Tibial nerve (tissue), 4 donors: ENCODE measurements at places on chromosomes 3 and 15.
A peak's percentile ranks its signal among the peaks of the same experiment; 100 is the strongest.

- DNase-seq, result no peak
- H3K36me3 ChIP-seq, result no peaks in the 10 kb centered on the region
- no peaks in the 10 kb centered on the region for H3K4me1 ChIP-seq
- H3K4me3 ChIP-seq, result no peak overlapping the region
- H3K27ac ChIP-seq, result no peak overlapping the region
Observed at GRCh38 chr3:186492385-186492984, 51.7 kb downstream of the CRYGS start.

DNA sequence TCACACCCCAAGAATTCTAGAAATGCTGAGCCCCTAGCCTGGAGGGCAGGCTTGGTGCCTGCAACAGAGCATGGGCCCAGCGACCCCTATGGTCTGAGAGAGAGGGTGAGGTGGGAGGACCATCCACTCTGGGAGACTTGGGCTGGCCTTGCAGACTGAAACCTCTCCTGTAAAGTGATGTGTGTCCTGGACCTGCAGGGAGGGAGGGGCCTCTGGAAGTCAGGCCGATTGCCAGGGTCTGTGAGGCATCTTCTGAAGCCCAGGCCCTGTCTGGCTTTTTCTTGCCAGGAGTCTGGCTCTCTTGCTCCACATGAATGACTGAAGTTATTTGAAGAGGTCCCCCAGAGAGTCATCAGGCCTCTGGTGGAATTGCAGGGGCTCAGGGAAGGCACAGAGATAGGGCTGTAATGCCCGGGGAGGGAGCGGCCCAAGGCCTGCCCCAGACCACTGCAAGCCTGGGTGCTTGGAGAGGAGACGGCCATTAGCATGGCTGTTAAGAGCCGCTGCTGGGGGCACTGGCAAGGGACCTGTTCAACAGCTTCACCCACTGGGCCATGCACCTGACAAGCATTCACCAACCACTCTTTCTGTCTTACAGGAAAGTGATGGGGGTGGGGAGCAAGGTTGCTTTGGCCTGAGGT is 56.0 kb upstream of the CHRNA7 start:
- no peak overlapping the region for H3K4me3 ChIP-seq
- no peaks in the 10 kb centered on the region for H3K27me3 ChIP-seq

GRCh38 chr15:37016231-37016630 is 84.1 kb downstream of the MEIS2 start:
- H3K4me1 ChIP-seq, result no peaks in the 10 kb centered on the region
- peak overlapping the region; percentile 7 for H3K27ac ChIP-seq
- DNase-seq, result peak; percentile 17
- no peak overlapping the region for H3K4me3 ChIP-seq
- no peaks in the 10 kb centered on the region for H3K36me3 ChIP-seq

DNA sequence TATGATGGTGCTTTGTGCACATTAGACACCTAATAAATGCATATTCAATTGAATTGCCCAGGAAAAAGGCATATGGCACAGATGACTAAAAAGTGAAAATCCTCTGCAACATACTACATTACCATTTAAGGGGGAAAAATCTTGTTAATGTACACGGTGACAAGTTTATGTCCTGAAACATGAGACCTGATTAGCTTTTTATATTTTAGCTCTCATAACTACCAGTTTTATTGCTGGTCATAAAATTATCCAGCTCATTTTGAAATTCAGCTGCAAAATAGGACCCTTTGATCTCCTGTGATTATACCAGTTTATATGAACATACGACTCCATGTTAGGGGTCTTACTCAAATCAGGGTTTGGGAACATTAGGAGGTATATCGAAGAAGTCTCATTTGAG is 684.6 kb upstream of the CCDC54 start:
- no peak overlapping the region for H3K27ac ChIP-seq
- H3K36me3 ChIP-seq, result no peaks in the 10 kb centered on the region
- DNase-seq, result no peak
- H3K4me3 ChIP-seq, result no peak overlapping the region
- H3K27me3 ChIP-seq, result no peaks in the 10 kb centered on the region
- H3K4me1 ChIP-seq, result no peaks in the 10 kb centered on the region

GRCh38 chr3:184592371-184593219 is 31.0 kb downstream of the EPHB3 start:
- no peak for DNase-seq
- peak overlapping the region; percentile 50 for H3K27ac ChIP-seq
- peaks cover 79% of the 10 kb centered on the region for H3K4me1 ChIP-seq
- no peaks in the 10 kb centered on the region for H3K27me3 ChIP-seq

DNA sequence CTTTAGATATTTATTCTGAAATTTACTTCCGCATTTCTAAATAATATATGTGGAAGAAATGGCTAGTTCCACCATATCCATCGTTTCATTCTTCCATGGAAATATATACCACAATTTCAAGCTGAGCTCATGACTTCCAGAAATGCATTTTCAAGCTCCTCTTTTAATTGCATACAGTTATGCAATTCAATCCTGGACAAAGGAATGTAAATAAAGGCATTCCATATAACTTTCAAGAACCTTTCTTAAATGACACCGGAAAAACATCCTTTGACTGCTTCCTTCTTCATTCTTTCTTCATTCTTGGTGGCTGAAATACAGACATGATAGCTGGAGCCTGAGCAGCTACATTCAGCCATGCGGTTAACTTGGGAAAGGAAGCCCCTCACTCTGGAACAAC is 185.2 kb upstream of the GADL1 start:
- H3K27me3 ChIP-seq, result no peaks in the 10 kb centered on the region
- no peak overlapping the region for H3K4me3 ChIP-seq
- no peak overlapping the region for H3K27ac ChIP-seq
- DNase-seq, result no peak
- no peaks in the 10 kb centered on the region for H3K36me3 ChIP-seq

- H3K36me3 ChIP-seq, result no peaks in the 10 kb centered on the region
- no peak for DNase-seq
- H3K4me3 ChIP-seq, result no peak overlapping the region
- no peaks in the 10 kb centered on the region for H3K4me1 ChIP-seq
- no peak overlapping the region for H3K27ac ChIP-seq
Observed at GRCh38 chr15:40836020-40836419, 7.5 kb upstream of the PPP1R14D start.

- H3K36me3 ChIP-seq, result no peaks in the 10 kb centered on the region
- H3K4me1 ChIP-seq, result no peaks in the 10 kb centered on the region
- no peak overlapping the region for H3K4me3 ChIP-seq
- H3K27me3 ChIP-seq, result no peaks in the 10 kb centered on the region
Observed at GRCh38 chr3:10688126-10688525, 127.9 kb upstream of the SLC6A11 start.

DNA sequence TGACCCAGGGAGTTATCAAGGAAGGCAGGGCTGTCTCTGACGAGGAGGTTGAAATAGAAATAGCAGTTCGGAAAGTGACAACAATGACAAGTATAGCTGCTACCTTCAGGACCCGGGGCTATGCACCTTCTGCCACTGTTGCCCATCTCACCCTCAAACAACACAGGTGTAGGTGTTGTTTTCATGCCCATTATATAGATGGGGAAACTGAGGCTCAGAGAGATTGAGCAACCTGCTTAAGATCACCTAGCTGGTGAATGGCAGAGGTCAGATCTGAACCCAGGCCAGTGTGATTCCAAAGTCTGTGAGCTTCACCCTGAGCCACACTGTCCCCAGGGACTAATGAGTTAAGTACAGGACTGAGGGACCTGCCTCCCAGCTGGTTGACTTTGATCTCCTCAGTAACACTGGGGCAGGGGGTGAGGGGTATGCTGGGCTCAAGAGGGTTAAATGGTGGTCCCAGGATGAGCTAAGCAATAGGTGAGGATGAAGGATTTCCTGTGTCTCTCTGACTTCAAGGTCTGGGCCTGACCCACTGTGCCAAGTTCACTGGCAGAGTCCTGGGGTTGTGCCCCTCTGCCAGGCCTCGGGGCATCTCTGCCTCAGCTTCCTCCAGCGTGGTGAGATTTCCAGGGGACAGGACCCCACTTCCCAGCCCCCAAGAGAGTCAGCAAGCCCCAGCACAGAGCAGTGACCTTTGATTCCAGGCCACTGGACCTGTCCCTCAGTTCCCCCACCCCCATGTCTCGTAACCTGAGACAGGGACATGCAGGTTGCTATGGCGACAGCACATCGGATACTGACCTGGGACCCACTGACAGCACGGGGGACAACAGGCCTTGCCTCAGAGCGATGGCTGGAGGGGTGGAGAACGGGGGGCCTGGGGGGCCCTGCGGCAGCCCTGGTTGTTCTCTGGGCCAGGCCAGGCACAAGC is 35.0 kb downstream of the ATP2B2 start:
- H3K27me3 ChIP-seq, result peaks cover 17% of the 10 kb centered on the region
- no peaks in the 10 kb centered on the region for H3K4me1 ChIP-seq
- no peak overlapping the region for H3K27ac ChIP-seq
- H3K4me3 ChIP-seq, result no peak overlapping the region
- DNase-seq, result no peak
- no peaks in the 10 kb centered on the region for H3K36me3 ChIP-seq

DNA sequence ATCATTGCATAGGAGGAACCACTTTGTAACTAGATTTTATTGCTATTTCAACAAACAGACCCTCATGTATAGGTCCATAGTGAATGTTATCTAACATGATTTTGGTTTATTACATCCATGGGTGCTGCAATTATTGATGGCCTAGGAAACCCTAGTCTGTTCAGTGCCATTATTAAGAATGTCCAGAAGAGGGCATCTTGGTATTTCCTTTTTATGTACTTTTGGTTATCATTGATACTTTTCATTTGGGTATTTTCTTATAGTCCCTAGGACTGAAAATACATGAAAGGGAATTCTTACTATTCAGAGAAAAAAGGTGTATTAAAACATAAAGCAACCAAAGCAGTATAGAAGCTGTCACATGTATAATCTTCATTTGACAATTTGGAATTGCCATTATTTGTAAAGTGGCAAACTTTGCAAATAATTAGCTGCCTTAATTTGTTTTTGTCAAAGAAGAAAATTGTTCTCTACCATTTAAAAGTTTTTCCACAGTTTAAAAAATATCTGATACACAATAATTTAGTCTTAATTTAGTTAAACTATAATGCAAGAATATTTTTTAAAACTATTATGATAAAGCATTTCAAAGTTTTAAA is 48.7 kb downstream of the CNOT10 start:
- no peaks in the 10 kb centered on the region for H3K4me1 ChIP-seq
- no peak overlapping the region for H3K27ac ChIP-seq
- H3K27me3 ChIP-seq, result no peaks in the 10 kb centered on the region
- H3K36me3 ChIP-seq, result no peaks in the 10 kb centered on the region
- no peak for DNase-seq

- no peak for DNase-seq
- no peaks in the 10 kb centered on the region for H3K4me1 ChIP-seq
- H3K36me3 ChIP-seq, result no peaks in the 10 kb centered on the region
Observed at GRCh38 chr15:66240240-66240794, 13.2 kb downstream of the MEGF11 start.

DNA sequence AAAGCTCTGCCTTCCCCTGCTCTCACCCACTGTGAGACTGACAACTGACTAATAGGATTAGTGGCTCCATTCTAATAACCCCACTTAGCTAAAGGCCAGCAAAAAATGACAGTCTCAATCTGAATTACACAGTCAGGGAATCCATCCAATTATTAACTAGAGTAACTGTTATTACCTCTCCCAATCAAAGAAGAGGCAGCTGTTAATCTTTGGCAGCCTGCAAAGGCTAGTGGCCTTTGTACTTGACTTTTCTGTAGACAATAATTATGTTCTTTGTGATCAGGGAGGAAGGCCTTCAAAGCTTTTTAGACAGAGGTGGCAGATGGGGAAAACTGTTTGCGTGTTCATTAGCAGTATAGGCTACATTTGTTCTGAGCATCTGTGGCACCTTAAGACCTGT is 177.7 kb downstream of the ISL2 start:
- H3K27me3 ChIP-seq, result no peaks in the 10 kb centered on the region
- no peak overlapping the region for H3K4me3 ChIP-seq
- H3K4me1 ChIP-seq, result no peaks in the 10 kb centered on the region

DNA sequence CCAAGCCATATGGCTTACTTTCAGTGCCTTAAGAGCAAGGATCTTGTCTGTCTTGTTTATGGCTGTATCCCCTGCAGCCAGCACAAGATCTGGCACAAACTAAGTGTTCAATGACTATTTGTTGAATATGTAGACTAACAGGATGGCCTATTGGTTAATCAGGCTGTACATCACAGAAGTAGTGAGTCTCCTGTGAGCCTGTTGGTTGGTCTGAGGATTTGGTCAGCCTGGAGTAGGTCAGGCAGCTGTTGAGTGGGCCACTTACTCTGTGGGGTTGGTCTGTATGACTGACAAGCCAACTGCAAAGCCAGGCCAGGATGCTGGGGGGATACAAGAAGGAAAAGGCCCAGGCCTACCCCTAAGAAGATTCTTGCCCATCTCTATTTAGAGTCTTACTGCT is 33.4 kb upstream of the CILP start:
- H3K36me3 ChIP-seq, result peaks cover 30% of the 10 kb centered on the region
- H3K4me3 ChIP-seq, result no peak overlapping the region
- H3K27me3 ChIP-seq, result no peaks in the 10 kb centered on the region
- DNase-seq, result no peak

DNA sequence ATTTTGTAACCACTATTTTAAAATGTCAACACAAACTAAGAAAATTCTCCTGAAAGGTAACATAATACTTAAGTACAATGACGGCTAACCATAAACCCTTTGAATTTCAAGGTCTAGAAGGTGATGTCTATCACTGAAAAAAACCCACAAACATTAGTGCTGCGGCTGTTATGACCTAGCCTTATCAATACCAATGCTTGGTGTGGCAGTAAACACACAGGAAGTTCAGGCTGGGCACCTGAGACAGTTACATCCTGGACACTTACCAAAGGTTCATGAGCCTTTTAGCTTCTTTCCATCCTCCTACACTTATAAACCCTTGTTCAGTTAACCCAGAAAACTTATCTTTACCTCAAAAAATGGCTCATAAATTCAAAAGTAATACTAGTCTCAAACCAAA is 5.8 kb downstream of the HSPBAP1 start:
- H3K27me3 ChIP-seq, result no peaks in the 10 kb centered on the region
- H3K27ac ChIP-seq, result no peak overlapping the region
- H3K4me1 ChIP-seq, result no peaks in the 10 kb centered on the region
- no peak for DNase-seq

DNA sequence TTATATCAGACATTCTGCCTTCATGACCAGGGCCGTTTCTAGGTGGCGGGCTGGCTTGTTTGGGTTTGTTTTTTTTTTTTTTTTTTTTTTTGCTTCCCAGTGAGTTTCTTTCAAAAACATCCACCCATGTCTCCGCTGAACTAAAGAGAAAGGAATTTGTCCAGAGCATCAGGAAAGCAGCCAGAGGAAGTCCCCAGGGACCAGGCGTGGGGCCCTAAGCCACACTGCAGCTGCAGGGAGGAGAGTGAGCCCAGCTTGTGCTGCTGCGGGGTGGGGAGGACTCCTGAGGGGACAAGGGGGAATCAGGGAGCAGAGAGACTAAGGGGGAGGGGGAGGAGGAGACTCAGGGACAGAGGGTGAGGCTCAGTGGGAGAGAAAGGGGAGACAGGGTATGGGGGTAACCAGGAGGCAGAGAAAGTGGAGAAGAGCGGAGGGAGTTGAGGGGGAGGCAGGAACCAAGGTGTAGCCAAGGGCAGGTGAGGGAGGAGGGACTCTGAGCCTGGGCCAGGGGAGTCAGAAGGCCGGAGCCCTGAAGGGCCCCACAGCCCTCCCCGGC is 49.5 kb downstream of the CYP11A1 start:
- H3K4me1 ChIP-seq, result peaks cover 58% of the 10 kb centered on the region
- H3K4me3 ChIP-seq, result no peak overlapping the region
- DNase-seq, result peak; percentile 82
- H3K36me3 ChIP-seq, result no peaks in the 10 kb centered on the region
